ENCODE measurements at places on chromosomes 12 and 14.

GRCh38 chr12:46388427-46389021, 16.0 kb upstream of the SLC38A2 start:
- no peak for DNase-seq

DNA sequence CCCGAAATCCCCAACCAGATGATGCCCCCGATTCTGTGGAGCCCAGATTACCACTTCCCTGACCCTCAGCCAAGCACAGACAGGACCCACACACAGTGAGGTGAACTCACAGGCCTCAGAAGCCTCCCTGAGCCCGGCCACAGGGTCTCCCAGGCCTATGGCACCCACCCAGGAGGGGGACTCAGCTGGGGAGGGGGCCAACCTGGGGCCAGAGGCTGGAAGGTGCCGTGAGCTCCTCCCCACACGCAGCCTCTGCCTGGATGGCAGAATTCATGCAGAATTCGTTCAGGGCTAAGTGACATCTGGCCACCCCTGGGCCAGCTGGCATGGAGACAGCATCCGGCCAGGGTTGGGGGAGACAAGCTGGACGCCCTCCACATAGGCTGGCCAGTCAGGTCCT, 11.8 kb downstream of the TMEM179 start:
- no peak for DNase-seq

GRCh38 chr14:36905272-36905888, 243.7 kb downstream of the PAX9 start:
- no peak for DNase-seq

- DNase-seq: no peak
Observed at GRCh38 chr14:32366256-32366879, 37.3 kb downstream of the AKAP6 start.

DNA sequence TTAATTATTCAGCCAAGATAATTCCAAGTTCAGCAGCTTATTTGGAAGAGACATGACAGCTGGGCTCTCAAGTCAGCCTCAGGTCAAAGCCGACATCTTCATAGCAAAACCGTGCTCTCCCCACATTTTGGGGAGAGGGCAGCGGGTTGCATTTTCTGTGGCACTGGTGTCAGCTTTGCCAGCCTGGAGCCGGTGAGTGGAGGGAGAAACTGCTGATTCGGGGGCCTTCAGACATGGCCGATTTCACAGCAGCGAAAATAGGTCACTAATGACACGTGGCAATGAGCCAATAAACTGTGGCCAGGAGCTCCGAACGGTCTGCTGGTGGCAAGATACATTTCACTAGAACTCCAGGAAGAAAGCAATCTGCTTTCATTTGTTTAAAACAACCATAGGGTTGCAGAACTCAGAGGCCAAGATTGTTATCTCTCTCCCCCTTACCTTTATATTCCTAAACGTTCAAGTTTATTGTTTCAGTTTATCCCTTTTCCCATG, 173.2 kb downstream of the CAND1 start:
- DNase-seq: no peak

DNA sequence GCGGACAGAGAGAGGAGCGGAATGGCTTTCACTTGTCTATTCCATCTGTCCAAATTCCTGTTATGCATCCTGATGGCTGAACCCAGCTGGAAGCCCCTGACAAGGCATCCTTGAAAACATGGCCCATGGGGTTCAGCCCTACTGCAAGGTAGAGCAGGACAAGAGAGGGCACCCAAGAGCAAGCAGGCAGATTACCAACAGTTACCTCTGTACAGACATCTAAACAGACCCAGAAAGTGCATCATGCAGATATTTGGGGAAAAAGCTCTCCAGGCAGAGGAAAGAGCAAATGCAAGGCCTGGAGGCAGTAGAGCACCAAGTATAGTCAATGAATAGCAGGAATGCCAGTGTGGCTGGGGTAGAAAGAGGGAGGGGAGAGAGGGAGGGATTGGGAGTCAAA, 407.5 kb downstream of the PCNX1 start:
- no peak for DNase-seq

DNA sequence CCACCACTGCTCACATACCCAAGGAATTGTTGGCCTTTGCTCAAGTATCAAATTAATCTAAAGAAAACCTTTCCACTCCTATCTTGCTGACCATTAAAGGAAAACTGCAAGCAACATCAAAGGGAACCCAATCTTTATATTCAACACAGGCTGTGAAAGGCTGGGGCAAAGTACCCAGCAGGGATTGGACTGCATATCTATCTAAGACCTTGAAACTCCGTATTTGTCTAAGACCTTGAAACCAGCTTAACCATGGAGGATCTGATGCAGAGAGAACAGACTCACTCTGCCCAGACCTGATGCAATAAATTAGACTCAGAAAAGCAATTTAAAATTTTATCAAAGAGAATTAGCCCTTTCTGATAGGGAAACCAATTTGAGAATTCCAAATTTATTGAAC, 102.2 kb downstream of the DIO2 start:
- no peak for DNase-seq

GRCh38 chr12:23795494-23795893, 154.0 kb downstream of the SOX5 start:
- DNase-seq: no peak

DNA sequence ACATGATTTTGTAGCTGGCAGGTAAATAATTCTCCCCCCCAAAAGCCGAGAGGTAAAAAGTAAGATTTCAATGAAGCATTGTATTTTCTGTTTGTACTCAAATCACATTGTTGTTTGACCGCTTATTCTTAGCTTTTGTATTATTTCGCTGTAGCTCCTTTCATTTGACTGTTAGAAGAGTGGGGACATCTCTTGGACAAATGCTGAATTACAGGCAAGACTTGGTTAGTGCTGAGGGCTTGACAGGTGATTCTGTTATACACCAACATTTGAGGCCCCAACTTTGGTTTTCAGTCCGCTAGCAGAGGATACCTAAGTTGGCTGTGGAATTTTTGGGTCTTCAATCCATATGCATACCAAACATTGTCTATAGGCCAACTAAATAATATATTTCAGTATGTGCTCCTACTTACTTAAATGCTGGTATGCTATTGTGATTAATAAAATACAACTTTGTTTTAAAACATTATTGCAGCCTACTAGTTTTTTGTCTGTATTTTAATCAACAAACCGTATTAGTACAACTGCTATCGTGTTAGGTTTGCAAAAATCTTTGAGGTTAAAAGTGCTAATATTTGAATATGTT, 102.2 kb downstream of the ERC1 start:
- DNase-seq: no peak

DNA sequence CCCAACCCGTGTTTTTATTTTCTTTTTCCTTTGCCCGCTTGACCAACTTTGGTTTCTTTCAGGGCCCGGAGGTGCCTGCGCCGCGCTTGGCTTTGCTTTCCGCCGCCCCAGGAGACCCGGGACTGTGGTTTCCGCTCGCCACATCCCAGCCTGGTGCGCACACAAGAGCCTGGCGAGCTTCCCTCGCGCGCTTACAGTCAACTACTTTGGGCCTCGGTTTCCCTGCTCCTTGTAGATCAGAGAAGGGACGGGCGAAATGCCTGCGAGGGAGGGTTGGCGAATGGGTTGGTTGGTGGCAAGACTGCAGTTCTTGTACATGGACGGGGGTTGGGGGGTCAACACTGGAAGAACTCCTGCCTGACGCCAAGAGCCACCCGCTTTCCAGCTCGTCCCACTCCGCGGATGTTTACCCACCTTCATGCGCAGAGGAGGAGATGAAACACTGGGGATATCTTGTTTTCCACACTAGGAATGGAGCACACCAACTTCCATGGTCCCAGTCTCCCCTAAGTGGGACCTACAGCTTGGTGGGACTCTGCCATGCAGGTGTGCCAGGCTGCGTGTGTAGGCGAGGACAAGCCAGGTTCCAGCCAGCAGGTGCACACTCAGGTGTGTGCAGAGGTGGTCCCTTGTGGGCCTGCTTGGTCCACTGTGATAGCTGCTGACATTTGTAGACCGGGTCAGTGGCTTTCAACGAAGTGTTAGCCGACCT, 16.6 kb upstream of the TBX3 start:
- DNase-seq: no peak

DNA sequence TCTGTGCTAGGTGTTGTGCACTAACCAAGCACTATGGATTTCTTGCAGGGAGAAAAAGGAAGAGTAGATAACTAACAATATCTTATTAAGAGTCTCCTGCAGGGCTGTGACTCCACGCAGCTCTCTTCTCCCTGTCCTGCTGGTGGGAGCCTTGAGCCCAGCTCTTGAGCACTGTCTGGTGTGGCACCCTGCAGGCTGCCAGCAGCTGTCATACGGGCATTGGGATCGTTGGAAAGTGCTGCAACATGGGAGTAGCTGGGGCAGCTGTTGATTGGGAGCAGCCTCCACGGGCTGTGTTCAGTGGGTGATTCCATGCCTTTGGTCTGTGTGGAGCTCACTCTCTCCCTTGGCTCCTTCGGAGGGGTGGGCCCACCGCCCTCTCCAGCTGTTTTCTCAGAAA, 125.3 kb downstream of the FBXL14 start:
- DNase-seq: no peak

GRCh38 chr12:111532751-111533150, 66.4 kb downstream of the ATXN2 start:
- no peak for DNase-seq

Measured in stimulated activated CD4-positive, alpha-beta T cell treated with anti-CD3 and anti-CD28 coated beads, Interleukin-2, amount 100 ng/mL, for 24 hours (primary cell).